Stimulated activated CD4-positive, alpha-beta T cell treated with anti-CD3 and anti-CD28 coated beads, Interleukin-4, amount 100 ng/mL, for 4 hours (primary cell): ENCODE measurements at places on chromosomes 3 and 15.

GRCh38 chr3:114700637-114701234 lies 406.9 kb downstream of the TIGIT start:
- no peak for DNase-seq

GRCh38 chr15:90876046-90876445 lies 7.7 kb downstream of the FURIN start:
- no peak for DNase-seq

GRCh38 chr3:18812316-18812715 lies 336.0 kb upstream of the KCNH8 start:
- DNase-seq: no peak

- DNase-seq: no peak
Measured at GRCh38 chr3:5116538-5116937, 5.6 kb upstream of the ARL8B start.

DNA sequence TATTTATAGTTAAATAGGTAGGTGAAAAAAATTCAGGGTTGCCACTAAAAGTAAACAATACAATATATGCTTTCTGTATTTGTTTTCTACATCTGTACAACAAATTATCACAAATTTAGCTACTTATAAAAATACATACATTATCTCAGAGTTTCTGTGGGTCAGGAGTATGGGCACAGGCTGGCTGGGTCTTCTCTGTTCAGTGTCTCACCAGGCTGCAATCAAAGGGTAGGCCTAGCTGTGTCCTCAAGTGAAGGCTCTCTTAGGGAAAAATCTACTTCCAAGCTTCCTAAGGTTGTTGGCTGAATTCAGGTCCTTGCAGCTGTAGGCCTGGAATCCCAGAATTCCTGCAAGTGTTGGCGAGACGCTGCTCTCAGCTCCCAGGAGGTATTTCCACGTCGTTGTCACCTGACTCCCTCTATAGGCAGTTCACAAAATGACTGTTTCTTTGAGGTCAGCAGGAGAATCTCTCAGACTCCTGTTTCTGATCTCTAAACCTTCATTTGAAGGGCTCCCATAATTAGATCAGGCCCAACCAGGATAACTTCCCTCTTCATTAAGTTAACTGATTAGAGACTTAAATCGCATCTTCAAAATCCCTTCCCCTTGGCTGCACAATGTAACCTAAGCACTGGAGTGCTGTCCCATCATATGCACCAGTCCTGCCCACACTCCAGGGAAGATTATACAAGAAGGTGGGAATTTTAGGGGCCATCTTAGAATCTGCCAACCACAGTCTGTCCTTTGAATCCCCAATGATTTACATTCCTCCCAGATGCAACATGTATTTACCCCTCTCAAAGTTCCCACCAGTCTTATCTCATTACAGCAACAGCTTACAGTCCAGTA lies 296.6 kb downstream of the SUCLG2 start:
- DNase-seq: no peak

DNA sequence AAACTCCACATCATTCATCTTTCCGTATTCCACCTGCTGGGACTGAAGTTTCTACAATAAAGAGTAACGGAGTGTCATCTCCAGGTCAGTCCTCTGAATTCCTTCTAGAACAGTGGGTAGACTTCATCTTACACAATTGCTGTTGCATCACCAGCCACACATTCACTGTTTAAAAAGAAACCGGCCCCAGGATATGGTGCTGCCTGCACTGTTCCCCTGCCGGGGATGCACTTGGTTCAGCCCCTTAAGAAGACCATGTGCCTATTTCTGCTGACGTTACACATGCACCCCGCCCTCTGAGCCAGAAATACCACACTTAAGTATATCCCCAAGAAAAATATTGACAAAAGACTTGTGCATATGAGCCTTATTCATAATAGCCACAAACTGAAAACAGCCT lies 233.4 kb downstream of the FEZF2 start:
- no peak for DNase-seq

DNA sequence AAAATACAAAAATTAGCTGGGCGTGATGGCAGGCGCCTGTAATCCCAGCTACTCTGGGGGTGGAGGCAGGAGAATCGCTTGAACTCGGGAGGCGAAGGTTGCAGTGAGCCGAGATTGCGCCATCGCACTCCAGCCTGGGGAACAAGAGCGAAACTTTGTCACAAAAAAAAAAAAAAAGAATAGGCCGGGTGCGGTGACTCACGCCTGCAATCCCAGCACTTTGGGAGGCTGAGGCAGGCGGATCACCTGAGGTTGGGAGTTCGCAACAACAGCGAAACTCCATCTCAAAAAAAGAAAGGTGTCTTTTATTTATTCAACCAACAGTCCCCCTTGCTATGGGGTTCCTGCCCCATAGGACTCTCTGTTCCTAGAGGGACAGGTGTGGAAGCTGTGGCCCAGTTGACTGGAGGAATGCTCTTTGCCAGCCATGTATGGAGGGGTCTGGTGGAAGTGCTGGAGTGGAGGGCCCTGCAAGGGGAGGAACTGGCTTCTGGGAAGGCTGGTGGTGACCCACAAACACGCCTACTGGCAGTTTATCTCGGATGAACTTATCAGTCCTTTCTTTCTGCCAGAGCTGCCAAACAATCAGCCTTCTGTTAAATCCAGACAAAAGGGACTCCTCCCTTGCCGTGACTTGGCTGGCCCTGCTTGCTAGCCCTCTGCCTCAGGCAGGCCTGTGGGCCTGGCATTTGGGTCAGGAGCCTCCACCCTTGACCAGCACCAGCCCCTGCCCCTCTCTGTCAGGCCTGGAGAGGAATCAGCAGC lies 4.6 kb upstream of the DAG1 start:
- DNase-seq: no peak

GRCh38 chr3:147887797-147888196 lies 478.6 kb downstream of the ZIC1 start:
- DNase-seq: no peak

GRCh38 chr3:193780397-193780796 lies 187.4 kb downstream of the OPA1 start:
- no peak for DNase-seq

- no peak for DNase-seq
Measured at GRCh38 chr3:186280737-186281136, 81.3 kb downstream of the DGKG start.

GRCh38 chr3:72418244-72418643 lies 430.0 kb downstream of the SHQ1 start:
- DNase-seq: no peak

GRCh38 chr3:34924961-34925360 lies 714.4 kb upstream of the ARPP21 start:
- DNase-seq: no peak

DNA sequence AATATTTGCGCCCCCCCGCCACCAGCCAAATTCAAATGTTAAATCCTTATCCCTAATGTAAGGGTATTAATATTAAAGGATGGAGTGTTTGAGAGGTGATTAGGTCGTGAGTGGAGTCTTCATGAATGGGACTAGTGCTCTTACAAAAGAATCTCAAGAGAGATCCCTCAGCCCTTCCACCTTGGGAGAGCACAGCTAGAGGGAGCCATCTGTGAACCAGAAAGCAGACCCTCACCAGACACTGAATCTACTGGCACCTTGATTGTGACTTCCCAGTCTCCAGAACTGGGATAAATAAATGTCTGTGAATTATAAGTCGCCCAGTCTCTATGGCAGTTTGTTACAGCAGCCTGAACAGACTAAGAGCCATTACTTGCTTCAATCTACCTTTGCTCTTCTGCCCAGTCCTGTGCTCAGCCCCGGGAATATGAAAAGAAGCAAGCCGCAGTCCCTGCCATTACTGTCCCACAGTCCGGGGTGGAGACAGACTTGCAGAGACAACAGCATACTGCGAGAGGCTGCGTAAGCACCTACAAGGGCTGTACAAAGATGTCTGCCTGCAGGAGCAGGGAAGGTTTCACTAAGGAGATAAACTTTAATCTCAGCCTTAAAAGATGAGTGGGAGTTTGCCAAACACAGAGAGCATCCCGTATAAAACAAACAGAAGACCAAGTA lies 110.7 kb upstream of the TMCO5A start:
- no peak for DNase-seq

- DNase-seq: no peak
Measured at GRCh38 chr15:40695469-40695890, 506 bp downstream of the RAD51 start.

- DNase-seq: no peak
Measured at GRCh38 chr3:129047553-129047839, 13.1 kb upstream of the GP9 start.

- no peak for DNase-seq
Measured at GRCh38 chr3:62870321-62870720, 4.9 kb downstream of the CADPS start.

GRCh38 chr15:32715276-32715675 lies 2.5 kb upstream of the GREM1 start:
- no peak for DNase-seq

GRCh38 chr3:31402117-31402516 lies 130.6 kb upstream of the STT3B start:
- DNase-seq: no peak

- no peak for DNase-seq
Measured at GRCh38 chr3:159978353-159978752, 10.3 kb upstream of the IL12A start.

- DNase-seq: no peak
Measured at GRCh38 chr3:52388933-52389332, 56.0 kb downstream of the SEMA3G start.

- no peak for DNase-seq
Measured at GRCh38 chr3:9349321-9350117, 13.3 kb upstream of the THUMPD3 start.
